Osteocyte (in vitro differentiated cells): ENCODE measurements at places on chromosomes 5 and 9.

GRCh38 chr5:167305591-167306213, 985.7 kb upstream of the WWC1 start:
- DNase-seq = no peak

DNA sequence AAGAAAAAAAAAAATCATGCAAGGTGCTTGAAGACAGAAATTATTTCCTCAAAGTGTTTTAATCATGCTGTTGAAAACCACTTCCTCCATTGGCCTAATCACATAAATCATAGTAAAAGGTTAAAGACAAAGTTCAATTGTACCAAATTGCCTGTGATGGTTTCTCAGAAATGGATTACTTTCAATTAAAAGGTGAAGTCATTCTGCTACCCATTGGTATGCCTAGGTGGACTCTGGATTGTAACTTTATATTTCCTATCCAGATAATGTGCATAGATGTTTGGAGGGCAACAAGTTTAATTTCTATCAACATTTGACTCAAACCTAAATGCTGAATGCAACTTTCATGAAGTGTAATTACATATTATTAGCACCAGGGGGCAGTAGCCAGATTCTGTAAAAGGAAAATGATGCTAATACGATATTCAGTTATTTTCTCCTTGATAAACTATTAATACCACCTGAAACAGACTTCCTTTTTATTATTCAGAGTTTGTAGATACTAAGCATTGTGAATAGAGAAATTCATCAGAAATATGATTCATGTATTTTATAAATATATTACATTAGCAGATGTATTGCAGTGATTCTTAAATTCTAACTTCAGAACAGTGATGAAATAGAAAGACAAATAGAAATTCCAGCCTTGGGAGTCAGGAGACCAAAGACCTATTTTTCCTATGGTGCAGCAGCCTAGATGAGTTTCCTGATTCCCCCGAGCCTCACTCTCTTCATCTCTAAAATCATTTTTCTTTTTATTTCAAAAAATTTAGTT, 148.2 kb downstream of the CAAP1 start:
- DNase-seq = no peak

DNA sequence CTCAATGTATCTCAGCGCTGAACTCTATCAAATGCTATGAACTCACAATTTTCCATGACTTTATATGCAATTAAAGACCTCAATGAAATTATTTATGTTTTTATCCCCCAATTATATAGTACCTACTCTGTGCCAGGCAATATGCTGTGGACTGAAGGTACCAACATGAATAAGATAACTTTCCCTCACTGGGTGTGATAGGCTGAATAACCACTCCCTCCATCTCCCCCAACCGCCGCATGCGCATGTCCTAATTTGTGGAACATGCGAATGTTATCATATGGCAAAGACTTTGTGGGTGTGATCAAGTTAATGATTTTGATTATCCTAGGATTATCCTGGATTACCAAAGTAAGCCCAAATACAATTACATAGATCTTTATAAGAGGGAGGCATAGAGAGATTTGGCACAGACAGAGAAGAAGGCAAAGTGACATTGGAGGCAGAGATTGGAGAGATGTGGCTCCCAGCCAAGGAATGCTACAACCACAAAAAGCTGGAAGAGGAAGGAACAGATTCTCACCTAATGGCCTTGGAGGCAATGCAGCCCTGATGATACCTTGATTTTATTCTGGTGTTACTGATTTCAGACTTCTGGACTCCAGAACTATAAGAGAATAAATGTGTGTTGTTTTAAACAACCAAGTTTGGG, 149.1 kb upstream of the VCAN start:
- no peak for DNase-seq

- no peak for DNase-seq
Observed at GRCh38 chr5:136907371-136907770, 542.0 kb upstream of the TRPC7 start.

- DNase-seq = no peak
Observed at GRCh38 chr9:107836300-107836699, 346.7 kb upstream of the KLF4 start.

- DNase-seq = peak; percentile 88
Observed at GRCh38 chr5:31193591-31194467, at the start of gene CDH6. TSS of gene CDH6 (plus strand) at chr5:31193686. CDS start at chr5:31267474, 73,788 bp downstream.

GRCh38 chr5:164224772-164225171, 719.4 kb downstream of the MAT2B start:
- no peak for DNase-seq

- no peak for DNase-seq
Observed at GRCh38 chr9:11618241-11618805, 1005.5 kb upstream of the PTPRD start.

DNA sequence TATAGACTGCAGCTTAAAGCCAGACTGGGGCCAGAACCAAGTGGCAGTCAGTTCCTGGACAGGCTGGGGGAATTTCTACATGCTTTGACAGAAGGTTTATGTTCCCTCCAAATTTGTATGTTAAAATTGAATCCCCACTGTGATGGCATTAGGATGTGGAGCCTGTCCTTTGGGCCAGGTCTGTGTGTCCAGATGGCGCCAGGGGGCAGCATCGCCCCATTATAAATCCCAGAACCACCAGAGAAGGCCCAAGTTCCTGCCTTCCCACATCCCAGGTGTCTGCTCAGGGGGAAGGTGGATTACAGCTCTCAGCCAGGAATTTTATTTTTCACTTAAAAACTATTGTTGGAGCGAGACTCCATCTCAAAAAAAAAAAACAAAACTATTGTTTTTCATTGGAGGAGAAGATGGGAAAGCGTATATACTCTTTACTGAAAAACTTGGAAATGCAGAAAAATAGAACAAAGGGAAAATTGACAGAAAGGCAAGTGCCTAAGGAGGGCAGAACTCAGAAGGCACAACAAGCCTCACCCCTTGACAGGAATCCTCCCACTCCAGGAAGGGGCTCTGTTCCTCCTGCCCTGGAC, 5.0 kb downstream of the IL3 start:
- DNase-seq = no peak

DNA sequence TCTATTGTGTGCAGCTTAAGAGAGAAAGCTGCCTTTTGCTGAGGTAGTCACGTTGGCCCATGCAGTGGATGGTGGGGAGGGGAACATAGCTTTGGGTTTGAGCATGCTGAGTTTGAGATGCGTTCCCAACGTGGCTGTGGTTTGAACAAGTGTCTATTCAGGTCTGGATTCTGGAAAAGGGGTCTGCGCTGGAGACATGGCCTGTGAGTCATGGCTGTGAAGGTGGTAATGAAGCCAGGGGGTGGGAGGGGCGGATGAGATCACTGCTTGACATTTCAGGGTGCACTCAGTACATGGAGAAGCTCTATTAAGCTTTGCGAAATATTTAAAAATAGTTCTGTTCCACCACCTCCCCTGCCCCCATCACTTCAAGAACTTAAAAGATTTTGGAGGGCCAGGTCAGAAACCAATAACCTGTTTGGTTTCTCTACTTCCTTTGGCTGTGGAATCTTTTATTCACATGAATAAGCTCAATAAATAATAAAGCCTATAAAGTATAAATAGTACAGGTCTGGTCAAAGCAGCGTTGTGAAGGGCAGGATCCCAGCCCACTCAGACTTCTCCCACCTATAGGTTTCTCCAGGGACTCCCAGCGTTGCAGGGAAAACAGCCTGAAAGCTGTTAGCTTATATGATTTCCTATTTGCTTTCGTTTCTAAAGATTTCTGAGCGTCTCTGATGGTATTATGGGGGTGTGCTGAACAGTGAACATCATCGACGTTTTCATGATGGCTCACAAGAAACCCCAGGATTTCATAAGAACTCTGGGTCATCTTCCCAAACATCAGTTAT, 189.9 kb downstream of the NSG2 start:
- DNase-seq = peak; percentile 59

GRCh38 chr5:59275510-59276324, 617.8 kb downstream of the PDE4D start:
- no peak for DNase-seq

- DNase-seq = no peak
Observed at GRCh38 chr5:53191548-53192165, 82.1 kb upstream of the MOCS2 start.

- DNase-seq = no peak
Observed at GRCh38 chr5:36662291-36662851, 56.0 kb downstream of the SLC1A3 start.

- DNase-seq = no peak
Observed at GRCh38 chr5:159478950-159479349, 148.7 kb upstream of the IL12B start.

DNA sequence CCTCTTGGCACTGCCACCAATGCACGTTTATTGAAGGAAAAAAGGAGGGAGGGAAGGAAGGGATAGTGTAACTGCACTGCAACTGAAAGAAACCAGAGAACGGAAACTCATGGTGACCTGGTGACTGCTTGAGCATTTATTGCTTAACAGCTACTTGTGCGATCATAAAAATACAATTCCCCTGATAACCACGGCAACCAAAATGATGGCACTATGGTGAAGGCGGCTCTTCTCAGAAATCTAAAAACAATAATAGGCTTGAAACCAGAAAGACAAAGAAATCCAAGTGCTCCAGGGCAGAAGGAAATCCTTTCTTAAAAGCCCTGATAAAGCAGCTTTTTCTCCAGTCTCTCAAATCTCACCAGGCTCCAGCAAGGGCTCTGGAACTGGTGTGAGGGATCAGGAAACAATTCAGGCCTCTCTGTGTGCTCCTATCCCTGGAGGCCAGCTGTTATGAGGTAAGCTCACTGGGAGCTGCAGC, 1.9 kb downstream of the FBXO10 start:
- no peak for DNase-seq

DNA sequence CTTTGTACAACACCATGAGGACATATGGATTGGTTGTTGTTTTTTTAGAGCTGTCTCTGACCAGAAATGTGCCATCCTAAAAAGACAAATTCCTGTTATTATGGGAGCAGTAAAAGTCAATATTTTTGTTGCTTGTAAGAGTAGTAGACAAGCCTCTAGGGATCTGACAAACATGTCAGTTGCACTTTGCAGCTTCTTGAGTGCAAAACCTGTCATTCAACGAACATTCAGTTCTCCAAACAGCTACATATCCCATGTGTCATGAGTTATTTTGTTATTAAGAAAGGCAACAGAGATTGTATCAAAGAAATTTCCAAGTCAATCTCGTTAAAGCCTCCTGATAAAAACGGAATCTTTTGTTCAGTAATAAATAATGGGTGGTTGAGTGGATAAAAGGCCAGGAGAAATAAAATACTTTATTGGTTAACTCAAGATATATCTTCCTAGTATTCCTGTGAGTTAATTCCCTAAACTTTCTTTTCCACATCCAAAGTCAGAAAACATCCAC, 18.1 kb downstream of the C5orf58 start:
- DNase-seq = no peak

GRCh38 chr9:16611001-16611400, 259.5 kb downstream of the BNC2 start:
- DNase-seq = no peak

- DNase-seq = no peak
Observed at GRCh38 chr9:16314476-16314875, 556.0 kb downstream of the BNC2 start.

DNA sequence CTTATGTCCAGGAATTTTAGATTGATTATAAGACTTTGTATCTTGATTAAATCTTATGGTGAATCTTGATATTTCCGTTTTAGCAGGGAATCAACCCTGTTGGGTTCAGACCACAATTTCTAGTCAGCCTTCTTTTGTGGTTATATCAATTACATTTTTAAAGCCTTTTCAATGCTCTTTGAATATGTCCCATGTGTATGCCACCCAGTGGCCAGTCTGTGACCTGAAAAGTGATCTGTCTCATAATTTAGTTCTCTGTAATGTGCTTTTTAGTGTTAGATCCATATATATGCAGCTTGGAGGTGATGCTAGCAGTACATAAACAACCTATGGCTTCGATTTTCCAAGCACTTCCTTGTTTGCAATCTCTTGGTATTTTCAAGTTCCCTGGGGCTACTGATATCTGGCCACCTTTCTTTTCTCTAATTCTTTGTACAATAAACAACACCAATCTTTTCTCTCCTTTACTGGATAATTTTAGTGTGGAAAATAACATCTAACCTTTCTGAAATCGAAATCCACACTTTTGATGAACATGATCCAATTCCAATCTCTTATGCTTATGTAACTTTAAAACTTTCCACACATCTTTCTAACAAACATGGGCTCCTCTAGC, 28.8 kb downstream of the PDE8B start:
- no peak for DNase-seq

GRCh38 chr9:79708541-79708940, 136.8 kb downstream of the TLE4 start:
- DNase-seq = no peak

DNA sequence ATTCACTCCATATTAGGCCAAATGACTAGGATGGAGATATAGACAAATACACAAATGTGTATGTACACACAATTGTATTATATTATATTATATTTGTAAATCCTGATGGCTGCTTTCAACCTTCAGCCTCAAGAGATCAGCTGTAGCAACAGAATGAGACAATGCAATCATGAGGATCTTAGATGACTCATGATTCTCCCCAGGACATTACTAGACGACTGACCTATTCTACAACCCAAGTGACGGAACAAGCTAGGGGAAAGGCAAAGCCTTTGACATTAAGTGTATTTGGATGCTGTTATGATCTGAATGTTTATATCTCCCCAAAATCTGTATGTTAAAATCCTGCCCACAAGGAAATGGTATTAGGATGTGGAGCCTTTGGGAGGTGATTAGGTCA, 66.5 kb downstream of the COX7C start:
- no peak for DNase-seq

GRCh38 chr9:134264169-134264568, 62.1 kb upstream of the RXRA start:
- DNase-seq = no peak

DNA sequence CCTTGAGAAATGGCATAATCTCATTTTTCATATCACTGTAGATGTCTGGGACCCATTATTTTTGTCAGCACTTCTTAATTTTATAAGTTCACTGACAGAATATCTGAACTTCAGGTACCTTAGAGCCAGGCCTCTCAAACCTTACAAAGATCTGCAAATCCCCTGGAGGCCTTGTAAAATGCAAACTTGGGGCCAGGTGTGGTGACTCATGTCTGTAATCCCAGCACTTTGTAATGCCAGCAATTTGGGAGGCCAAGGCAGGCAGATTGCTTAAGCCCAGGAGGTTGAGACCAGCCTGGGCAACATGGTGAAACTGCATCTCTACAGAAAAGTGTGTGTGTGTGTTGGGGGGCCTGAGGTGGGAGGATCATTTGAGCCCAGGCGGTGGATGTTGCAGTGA, 30.8 kb downstream of the RASGRF2 start:
- DNase-seq = no peak
